ENCODE measurements at places on chromosomes 2 and 18. TPM values are rescaled to one million over a fixed set of nuclear protein-coding genes. Genes with fewer than 3 reads are reported as not detected.

DNA sequence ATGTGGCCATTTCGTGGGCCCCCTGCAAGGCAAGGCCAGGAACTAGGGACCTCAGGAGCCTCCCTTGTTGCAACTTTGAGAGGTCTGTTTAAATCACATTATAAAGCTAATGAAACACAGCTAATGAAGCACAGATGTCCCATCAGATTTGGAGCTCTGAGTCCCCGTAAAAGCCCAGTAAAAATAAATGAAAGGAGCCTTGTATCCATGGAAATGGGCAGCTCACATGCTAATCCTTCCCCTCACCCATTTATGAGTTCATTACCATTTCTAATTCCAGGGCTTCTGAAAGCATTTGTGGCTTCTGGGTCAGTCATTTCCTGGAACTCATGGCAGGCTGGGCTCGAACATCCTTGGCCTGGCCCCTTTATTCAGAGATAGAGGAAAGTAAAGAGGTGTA is 274.8 kb downstream of the SS18 start:
- no peak for DNase-seq

DNA sequence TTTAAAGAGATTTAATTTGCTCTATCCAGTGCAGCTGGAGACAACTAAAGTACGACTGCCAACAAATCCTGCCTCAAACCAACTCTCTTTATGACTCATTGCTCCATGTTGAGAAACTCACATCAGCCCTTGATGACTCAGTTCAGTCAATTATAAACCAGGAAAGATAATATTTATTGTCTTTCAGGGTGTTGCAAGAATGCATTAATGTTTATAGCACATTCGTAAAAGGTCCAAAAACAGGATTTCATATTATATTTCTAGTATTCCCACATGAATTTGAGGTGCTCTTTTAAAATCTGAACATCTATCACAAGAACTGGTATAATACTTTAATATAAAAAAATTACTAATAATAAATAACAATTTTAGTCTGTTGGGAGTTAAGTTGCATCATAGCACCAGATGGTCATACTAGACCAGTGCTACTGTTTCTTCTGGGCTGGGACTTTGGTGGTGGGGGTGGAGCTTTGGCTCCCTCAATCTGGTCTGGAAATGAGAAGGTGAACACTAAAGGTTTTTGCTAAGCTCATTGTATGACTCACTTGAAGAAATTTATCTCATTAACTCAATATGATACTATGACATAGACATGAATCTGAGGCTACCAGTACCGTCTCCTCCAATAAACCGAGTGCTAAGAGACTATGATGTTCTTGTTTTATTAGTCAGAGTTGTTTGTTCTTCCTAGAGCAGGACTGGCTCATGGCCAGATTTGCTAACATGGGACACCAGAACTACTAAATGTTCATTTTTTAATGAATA is 26.6 kb upstream of the MAP3K20 start:
- no peak for DNase-seq

- no peak for DNase-seq
Measured at GRCh38 chr18:46250812-46251173, 146.6 kb downstream of the HAUS1 start.

CCDC74B gene
- polyA plus RNA-seq, result 11.6 TPM

DNA sequence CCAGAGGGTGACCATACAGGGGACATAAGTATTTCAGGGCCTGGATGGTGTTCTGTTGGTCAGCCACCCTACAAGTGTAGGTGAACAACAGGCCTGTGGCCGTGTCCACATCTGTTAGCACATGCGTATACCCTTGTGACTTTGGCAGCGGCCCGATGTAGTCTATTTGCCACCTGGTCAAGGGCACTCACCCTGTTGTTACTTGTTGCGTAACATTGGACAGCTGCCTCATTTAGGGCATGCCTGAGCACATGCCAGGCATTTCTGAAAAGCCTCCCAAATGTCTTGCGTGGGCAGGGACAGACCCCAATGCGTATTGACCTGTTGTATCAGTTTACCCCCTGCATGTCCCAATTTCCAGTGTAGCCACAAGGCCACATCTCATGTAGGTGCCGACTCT is 235.0 kb downstream of the MBD5 start:
- no peak for DNase-seq

DNA sequence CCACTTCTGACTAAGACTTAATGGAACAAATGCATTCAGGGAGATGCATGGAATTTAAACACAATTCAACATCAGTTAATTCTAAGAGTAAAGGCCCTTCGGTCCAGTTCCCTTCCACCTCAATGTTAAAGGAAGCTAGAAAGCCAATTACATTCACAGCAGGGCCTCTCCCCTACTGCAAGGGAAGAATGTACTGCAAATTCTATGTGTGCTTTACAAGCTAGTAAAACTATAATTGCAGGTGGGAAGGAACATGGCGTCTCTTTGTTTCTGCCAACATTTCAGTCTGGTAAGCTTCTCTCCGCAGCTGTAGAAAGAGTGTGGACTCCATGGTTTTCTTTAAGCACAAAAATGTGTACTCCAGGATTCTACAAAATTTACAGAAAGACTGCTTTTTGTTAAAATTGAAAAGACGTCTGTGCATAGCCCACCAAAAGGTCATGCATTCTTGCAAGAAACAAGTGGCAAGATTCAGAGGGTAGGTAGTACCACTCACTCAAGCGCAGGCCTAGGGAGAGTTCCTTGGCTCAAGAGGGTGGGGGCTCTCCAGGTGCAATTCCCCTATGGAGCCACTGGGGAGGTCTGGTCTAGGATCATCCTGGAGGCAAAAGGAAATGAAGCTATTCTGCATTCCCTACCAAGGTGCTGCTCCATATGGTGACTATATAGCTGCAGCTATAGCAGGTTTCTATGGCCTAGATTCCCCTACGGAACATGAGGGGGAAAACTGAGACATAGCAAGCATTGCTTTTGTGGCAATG is 127.0 kb upstream of the FZD5 start:
- no peak for DNase-seq

ADRA2B gene
- 2.5 TPM for polyA plus RNA-seq

- DNase-seq, result no peak
Measured at GRCh38 chr2:218991674-218992168, 1.5 kb downstream of the CRYBA2 start.

CENPA gene
- polyA plus RNA-seq, result 16.9 TPM

NYAP2 gene
- polyA plus RNA-seq, result not detected

- no peak for DNase-seq
Measured at GRCh38 chr18:73551211-73551610, 596.4 kb downstream of the FBXO15 start.

NEUROD1 gene
- polyA plus RNA-seq, result not detected

DNA sequence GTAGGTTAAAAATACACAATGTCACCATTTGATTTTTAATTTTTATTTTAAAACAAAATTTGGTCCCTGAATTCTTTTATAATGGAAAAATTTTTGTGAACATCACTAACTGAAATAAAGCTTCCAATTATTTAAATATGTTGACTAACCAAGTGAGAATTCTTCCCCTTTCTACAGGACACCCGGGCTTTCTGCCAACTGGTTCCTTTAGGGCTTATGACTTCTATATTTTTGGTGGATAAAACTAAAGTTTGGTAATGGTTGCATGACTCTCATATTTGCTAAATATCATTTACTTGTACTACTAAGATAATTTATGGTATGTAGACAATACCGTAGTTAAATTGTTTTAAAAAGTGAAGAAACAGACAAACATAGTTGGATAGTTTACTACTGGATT is 291.0 kb upstream of the DOK6 start:
- no peak for DNase-seq

DNA sequence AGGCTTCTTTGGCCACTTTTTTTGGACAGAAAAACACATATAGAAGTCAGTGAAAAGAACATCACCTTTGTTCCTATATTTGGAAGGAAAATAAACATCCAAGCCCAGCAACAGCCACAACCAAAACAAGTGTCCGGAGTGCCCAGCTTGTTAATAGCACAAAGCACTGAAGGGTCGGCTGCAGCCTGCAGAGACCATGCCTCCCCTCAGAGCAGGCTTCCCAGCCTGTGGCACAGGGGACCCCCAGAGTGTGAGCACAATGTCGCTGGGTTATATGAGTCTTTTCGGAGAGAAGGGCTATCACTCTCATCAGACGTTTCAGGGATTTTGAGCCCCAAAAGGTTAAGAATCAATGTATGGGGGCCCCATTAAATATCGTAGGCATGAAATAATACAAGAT is 6.2 kb upstream of the CIDEA start:
- DNase-seq, result no peak

CD302 gene
- polyA plus RNA-seq, result 13.4 TPM

- DNase-seq, result no peak
Measured at GRCh38 chr2:238401551-238401950, 25.2 kb upstream of the ASB1 start.

RTP5 gene
- not detected for polyA plus RNA-seq

DNA sequence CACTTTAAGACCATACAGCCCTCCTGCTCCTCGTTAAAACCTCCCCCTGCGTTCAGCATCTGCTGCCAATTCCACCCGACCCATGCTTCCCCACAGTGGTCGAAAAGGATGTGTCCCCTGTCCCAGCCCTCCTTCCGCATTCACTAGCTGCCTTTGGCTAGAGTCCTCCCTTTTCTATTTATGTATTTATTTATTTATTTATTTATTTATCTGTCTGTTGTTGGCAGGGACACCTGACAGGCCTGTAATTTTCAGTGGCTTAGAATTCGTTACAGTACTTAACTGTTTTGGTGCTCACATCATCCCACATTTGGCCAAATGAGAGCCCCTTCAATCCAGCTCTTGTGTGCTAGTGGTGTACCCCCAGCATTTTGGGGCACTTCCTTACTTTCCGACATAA is 50.8 kb downstream of the GNAL start:
- DNase-seq, result no peak

DNA sequence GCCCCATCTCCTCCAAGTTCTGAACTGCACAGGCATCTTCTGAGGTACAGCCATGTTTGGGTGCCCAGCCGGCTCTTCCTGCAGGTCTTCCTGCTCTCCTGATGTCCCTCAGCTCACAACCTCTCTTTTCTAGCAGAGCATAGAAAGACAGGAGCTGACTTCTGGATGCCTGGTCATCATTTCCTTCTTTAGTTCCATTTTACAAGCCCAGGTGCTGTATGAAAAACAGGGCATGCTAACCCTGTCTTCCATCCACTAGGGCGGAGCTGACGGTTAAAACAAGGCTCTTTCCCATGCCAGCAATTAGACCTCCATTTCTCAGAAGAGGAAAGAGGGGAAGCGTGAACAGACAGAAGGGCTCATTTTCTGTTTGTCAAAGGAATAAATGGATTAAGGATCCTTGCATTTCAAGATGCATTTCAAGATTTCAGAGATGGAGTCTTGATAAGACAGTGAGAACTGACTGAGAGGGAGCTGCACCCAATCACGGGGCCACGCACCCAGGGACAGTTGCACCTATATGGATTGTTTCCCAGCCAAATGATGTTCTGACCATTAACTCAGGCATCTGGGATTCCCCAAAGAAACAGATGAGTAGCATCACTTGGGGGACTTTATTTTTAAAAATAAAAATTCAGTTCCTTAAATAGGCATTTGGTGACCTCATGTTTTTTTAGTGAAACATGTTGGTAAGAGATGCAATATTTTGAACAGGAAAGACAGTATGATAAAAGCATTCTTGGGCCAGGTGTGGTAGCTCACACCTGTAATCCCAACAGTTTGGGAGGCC is 45.8 kb upstream of the EML6 start:
- no peak for DNase-seq

TSPYL6 gene
- polyA plus RNA-seq, result not detected

All from right renal cortex interstitium (tissue), 3 donors.